ENCODE measurements at places on chromosomes 16 and 17.

DNA sequence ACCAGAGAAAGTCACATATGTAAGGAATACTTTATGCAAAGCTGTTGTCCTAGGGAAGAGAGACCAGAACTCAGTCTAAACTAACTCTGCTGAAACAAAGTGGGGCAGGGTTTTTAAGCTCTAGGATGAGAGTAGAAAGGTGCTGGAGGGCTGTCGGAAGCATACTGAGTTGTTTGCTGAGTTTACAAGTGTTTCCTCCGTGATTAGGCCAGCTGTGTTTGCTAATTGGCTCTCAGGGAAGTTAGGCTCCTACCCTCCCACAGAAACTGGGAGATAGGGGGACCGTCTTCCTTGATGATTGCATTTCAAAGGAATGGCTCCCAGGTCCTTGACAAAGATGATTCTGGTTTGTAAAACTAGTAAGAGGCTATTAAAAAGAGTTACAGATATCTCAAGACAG is 24.4 kb upstream of the CRYM start:
- no peak for DNase-seq

DNA sequence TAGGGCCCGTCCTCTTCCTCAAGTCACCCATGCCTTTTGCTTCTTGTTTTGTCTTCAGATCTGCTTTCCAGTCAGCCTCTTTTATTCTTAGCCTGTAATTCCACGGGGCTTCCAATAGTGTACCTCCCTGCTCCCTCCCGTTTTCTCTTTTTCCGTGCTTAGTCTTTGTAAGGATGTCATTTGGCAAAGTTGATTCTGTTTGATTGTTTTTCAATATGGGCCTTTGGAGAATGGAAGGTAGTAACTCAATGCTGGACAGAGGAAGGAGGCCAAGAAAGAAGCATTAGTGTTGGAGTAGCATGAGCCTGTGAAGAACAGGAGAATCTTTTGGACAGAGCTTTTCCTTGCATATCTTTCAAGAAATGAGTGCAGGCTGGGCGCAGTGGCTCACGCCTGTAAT is 6.5 kb downstream of the WWP2 start:
- no peak for DNase-seq

DNA sequence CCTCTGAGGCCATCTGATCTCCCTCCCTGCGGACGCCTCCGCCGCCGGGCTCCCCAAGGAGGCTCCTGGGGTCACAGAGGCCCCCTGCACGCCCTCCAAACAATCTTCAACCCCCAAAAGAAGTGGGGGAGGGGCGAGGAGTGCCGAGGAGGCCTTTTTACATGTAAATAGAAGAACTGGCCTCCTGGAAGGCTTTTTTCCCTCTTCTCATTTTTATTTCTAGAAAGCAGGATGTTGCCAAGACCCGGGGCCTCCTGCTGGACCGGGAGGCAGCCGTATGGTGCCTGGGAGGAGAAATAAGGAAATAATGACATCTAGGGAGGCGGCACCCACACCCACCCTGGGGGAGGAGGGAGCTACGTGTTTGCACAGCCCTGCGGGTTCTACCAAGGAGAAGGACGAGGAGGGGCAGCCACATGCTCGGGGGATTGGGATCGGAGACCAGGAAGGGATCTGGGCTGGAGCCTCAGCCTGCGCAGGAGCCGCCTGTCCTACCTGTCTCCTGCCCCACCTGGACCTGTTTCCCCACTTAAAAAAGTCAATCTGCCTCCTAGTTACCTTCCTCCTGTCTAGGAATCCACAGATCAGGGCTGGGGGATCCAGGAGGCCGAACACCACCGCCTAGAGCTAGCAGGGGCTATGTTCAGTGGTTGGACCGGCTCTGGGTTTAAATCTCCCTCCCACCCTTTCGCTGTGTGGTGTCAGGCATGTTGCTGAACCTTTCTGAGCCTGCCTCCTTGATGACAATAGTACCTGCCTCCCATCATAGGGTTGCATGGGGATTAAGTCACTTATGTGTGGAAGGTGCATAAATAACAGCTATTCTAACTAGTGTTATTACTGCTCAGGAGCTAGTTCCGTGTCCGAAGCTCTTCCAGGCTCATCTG is 175.7 kb upstream of the GSE1 start:
- peak; percentile 87 for DNase-seq

GRCh38 chr17:27430882-27431491 is 25.3 kb upstream of the KSR1 start:
- DNase-seq: no peak

DNA sequence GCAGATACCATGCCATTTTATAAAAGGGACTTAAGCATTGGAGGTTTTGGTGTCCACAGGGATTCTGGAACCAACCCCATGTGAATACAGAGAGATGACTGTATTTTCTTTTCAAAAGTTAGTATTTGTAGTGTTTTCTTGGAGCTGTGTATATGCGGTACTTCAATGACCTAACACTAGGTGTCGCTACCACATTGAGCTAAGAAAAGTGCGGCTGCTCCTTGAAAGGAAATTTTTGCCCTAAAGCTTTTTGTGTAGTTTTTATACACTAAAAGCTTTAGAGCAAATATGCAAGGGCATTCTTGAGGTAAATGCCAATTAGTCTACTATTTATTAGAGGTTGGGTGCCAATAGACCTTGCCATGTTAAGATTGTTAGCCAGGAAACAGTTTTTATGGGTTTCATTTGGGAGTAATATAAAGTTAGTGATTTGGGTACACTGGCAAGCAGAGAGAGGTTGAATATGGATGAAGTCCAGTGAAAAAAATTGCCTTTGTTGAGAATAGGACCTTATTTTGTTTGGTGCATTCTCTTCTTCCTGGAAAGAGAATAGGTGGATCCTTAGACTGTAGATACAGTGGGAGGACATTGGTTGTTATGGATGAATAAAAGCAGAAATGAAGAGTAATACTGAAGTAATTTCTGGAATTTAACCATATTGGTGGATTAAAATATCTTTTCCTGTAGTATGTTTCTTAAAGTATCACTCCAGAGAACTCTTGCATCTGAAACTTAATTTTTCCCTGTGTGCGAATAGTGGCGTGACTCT is 43.3 kb downstream of the BCAS3 start:
- DNase-seq: peak; percentile 37

- DNase-seq: no peak
Observed at GRCh38 chr17:34452769-34453168, 89.7 kb upstream of the CCL1 start.

DNA sequence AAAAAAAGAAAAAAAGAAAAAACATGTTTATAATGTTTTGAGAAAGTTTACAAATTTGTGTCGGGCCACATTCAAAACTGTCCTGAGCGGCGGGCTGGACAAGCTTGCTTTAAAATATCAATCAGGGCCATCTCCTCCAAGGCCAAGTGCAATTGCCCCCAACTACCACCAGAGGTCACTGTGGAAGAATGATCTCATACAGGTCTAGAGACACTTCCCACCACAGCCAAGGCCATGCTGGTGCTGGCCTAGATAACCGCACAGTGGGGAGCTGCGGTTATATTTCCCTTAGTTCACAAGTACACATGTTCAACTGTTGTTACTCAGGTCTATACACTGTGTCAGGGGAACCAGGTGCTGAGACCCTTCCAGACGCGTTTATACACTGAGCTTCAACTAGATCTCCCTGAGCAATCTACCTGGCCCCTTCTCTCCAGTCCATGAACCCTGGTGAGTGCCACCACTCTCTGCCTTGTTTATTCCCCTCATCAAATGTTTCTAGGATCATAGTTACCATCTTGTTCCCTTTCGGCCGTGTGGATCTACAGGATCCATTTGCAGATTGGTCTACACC is 83.8 kb upstream of the CCL2 start:
- DNase-seq: no peak

DNA sequence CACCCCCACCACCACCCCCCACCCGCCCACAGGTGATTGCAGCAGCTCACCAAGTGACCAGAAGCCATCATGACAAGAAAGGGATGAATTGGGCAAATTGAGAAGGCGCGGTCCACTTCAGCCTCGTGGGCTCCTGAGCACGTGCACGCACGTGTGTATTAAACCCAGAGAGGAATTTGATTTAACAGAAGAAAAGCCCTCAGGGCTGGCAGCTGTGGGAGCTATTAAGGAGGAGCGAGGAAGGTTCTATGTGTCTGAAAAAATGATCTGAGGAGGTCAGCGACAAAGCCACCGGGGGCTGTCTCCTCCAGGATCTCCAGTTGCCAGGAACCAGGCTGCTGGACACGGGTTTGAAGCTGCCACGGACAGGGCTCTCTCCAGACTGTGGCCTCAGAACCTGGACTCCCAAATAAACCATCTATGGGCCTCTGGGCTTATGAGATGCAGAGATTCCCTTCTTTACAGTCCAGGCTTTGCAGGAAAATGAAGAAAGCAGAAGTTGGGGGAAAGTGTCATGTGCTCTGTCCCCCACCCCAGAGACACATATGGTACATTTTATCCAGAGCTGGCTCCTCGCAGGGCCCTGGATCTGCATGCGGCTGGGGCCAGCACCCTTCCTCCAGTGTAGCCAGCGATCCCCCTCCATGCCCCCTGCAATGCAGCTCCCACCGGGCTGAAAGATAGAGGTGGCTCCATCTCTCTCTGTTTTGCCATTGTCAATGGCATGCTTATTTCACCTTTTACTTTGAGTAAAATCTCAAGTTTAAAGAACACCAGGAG is 219.7 kb upstream of the RPL38 start:
- DNase-seq: no peak

GRCh38 chr16:77037696-77038347 is 153.2 kb upstream of the MON1B start:
- no peak for DNase-seq

DNA sequence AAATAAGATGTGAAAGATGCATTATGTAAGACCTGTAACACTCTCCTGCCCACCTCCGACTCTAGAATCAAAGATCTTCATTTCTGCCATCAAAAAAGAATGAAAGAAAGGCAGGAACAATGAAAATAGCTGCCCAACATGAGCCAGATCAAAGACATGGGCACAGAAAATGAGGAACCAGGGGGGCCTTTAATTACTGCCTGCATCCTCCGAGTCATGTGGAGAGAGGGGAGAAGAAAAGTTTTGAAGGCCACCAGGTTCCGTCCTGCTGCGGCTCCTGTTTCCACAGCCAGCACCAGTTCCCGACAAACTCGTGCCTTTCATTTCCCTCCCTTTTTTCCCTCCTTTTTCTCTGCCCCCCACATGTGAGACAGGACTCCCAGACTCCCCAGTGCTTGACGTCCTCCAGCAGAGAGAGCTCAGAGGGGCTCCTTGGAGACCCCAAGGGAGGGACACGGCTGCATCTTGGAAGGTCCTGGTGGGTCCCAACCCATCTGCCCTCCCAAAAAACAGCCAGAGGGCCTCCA is 168.4 kb downstream of the ZNF423 start:
- DNase-seq: no peak

GRCh38 chr16:84458606-84459532 is 45.6 kb downstream of the MEAK7 start:
- no peak for DNase-seq

GRCh38 chr17:31198026-31198425 is 99.0 kb downstream of the OMG start:
- no peak for DNase-seq

- DNase-seq: no peak
Observed at GRCh38 chr17:35554668-35555067, 6.0 kb downstream of the SLFN14 start.

DNA sequence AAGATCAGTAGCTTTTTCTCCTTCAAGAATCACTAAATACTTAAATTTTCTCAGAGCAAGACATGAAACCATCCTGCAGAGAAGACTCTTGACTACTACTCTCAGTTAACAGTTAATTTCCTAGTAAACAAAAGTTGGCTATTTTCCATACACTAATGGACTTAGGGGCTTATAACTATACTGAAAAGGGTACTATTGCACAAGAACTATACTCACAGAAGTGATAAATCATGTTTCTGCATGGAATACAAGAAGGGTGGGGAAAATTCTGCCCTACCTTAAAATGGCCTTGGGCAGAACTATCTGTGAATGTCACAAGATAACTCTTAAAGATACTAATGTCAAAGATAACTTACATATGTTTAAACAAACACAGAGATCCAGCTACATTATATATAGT is 12.5 kb downstream of the ZNF652 start:
- no peak for DNase-seq

- DNase-seq: no peak
Observed at GRCh38 chr17:30275911-30276310, 15.8 kb downstream of the BLMH start.

GRCh38 chr16:53281280-53281679 is 153.0 kb upstream of the RBL2 start:
- no peak for DNase-seq

DNA sequence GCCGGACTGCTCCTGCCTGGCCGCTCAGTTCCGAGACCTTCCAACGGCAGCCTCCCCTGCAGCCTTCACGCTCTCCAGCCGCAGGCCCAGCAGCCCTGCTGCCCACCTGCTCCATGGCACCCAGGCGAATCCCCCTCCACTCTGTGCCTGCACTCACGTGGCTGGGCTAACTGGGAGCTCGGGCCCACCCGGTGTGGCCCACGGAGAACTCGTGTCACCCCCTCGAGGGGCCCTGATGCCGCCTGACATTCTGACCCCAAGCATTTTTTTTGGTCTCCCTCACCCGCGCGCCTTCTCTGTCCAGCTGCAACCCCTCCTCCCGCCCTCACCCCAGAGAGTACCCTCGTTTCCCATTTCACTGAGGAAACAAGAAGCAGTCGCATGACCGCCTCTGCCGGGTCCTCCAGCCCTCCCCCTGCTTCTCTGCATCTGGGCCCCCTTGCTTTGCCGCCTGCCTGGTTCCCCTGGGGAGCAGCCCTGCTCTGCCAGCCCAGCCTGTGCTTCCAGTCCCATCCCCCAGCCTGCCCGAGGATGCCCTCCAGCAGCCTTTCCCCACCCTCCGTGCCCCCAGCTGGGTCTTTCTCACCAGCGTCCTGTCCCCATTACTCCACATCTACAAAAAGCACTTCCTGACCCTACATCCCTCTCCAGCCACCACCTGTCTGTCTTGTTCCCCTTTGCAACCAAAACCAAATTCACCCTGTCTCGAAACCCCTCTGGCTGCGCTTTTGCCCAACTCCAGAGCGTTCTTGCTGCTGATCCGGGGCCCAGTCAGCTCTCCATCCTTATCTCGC is 146.4 kb upstream of the CHMP6 start:
- DNase-seq: no peak

DNA sequence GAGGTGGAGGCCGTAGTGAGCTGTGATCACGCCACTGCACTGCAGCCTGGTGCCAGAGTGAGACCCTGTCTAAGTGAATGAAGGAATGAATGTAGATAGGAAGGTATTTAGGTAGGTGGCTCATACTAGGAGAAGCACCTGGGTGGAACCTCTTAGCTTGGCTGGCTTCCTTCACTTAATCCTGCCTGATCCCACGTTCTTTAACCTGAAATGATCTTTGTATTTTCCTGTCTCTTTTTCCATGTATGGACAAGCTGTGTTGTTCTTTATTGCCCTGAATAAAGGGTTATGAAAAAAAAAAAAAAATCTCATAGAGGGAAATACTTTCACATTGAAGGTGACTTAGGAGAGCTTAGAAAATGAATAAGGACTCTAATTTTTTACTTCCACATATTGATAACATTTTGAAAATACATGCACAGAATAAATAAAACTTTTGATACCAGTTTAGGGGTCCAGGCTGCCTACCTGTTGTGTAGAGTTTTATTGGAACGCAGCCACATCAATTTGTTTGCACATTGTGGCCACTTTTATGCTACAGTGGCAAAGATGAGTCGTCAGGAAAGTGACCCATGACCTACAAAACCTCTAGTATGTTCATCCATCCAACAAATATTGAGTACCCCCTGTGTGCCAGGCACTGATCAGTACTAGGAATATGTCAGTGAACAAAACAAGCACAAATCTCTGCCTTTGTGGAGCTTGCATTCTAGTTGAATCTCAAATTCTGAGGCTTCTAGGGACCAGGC is 44.6 kb downstream of the VPS35L start:
- DNase-seq: no peak
